ENCODE measurements at places on chromosomes 2 and 18.

- DNase-seq: no peak
Measured at GRCh38 chr2:189424961-189425360, 16.3 kb upstream of the WDR75 start.

DNA sequence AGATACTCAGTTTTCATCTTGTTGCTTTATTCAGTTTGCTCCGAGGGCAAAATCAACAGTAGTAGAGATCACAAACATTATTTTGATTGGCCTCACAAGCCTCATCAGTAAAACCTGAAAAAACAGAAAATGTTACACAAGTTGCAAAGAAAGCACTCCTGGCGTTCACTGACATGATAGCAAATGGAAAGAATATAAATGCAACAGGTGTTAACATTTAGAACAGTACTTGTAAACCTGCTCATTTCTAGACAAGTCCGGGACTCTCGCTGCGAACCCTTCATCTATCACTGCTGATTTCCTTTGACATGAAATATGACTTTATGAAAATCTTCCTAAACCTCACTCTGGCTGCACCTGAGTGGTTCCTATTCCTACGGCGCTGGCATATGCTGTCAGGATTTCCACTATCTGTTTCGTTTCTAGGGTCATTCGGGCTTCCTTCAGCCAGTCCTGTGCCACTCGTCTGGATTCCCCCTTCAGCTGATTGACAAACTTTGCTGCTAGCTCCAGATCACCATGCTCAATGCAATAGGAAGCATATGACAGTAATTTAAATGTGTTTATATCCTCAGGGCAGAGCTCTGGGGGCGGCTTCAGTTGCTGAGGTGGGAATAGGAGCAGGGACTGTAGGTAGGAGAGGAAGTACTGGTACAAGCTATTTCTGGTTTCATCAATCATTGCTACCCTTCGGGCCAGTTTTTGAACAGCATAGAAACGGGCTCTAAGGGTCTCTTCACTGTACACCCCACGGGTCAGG lies 38.1 kb downstream of the PTCD3 start:
- DNase-seq: no peak

DNA sequence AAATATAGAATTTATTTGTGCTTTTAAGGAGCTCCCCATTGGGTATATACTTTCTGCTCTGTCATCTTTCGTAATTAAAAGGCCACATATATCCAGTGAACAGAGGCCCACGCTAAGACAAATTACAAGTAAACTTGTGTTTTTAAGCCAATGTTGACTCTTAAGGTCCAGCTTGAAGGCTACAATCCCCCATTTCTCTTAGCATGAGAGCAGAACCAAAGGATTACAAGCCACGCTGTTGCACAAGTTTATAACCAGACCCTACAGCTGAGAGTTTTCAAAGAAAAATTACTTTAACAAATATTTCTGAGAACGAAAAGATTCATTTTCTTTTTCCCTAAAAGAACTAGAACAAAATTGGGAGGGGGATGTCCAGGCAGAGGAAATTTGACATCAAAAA lies 471.0 kb downstream of the TXNL1 start:
- no peak for DNase-seq

GRCh38 chr18:40874233-40874632 lies 1080.8 kb upstream of the PIK3C3 start:
- DNase-seq: no peak

DNA sequence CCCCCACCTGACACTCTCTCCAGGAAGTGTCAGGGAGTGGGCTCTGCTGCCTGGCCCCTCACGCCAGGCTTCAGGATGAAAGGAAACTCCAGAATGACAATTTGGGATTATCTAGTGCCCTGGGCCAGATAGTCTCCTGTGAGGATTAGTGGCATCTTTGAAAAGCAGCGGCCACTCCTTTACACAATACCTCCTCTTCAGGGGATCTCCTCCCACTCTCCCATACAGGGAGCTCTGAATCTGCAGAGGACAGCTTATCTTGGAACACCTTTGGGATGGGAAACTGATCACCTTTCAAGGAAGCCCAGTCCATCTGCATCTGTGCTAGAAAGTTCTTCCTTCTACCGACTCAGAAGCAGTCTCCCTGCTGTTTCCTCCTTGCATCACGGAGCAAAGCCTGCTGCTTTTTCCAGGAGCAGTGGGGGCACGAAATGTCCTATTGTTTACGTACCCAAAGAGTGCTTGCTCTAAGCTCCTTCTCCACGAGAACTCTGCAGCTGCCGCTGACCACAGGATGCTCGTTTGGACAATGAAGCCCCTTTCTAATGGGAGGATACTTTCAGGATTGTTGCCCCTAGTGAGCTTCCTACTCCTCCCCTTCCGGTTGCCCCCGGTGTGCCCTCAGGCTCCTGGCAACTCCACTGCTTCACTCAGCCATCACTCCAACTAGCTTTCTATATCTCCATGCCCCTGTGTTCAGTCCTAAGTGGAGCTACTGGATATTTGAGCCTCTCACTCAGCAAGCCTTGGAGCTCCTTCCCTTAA lies 31.5 kb downstream of the SIX3 start:
- no peak for DNase-seq

DNA sequence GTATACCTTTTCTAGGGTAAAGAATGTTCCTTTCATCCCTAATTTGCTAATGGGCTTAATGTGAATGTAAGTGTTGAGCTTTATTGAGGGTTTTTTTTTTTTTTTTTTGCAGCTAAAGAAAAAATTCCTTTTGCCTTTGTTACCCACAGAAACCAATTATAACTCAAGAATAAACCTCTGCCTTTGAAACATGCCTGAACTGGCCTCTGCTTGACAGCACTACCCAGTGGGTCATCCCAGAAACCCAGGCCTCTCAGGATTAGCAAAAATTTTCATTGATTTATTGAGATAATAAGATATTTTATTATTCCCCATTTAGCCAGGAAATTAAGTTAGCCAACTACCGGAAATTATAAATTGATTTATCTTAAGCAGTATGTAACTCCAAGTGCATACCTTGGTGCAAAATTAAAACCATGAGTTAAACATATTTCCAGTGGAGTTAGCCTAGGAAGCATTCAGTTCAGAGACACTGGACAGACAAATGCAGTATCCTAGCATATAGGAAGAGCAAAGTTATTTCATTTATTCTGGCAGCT lies 67.0 kb upstream of the RASGRP3 start:
- DNase-seq: no peak

GRCh38 chr2:30516166-30516565 lies 69.1 kb downstream of the LCLAT1 start:
- DNase-seq: no peak

GRCh38 chr2:70829916-70830315 lies 5.7 kb downstream of the CD207 start:
- no peak for DNase-seq

- peak; percentile 79 for DNase-seq
Measured at GRCh38 chr2:55862246-55862645, 61.3 kb downstream of the EFEMP1 start.

DNA sequence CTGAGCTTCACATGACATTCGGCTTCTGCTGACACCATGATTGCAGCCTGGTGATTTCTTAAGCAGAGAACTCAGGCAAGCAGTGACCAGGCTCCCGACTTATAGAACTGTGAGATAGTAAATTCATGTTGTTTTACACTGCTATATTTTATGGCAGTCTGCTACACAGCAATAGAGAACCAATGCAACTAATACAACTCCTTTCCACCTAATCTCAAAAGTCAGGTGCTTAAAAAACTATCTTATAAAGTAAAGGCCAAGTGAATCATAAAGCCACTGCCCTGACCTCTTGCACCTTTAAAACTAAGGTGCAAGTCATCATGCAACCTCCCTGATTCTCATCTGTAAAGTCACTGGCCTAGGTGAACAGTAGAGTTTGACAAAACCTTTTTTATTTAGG lies 95.3 kb upstream of the GLS start:
- no peak for DNase-seq

DNA sequence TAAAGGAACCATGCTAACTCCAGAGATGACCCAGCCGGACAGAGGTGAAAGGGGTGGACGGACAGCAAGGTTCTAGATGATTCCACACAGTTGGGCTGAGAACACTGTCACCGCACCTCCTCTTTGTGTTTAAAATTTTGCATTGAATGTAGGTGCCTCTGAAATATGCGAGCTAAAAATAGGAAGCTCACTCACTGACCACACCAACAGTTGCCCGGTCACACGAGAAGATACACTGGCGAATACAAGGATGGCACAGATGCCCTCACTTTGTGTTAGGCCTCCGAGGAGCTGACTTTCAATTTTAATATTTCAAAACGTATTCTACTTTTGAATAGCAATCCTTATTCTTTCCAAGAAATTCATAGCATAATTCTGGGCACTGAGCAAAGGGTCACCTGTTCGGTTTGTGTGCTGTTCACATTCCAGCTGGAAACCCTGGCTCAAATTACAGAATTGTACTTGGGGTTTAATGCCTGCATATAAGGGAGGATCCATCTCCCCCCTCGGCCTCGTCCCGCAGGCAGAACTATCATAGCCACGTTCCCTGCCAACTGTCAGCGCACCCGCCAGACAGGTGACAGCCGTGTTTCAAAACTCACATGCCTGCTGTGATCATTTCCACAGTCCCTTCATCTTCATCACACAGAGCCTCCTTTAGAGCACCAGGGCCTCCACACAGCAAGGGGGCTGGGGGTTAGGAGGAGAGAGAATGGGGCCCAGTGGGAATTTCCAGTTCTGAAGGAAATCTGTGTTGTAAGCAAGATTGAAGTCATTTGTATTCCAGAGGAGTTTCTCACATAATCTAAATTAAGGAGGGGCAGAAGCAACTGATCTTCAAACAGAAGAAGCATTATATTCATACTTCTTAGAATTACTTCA lies 48.2 kb downstream of the ADI1 start:
- DNase-seq: no peak

DNA sequence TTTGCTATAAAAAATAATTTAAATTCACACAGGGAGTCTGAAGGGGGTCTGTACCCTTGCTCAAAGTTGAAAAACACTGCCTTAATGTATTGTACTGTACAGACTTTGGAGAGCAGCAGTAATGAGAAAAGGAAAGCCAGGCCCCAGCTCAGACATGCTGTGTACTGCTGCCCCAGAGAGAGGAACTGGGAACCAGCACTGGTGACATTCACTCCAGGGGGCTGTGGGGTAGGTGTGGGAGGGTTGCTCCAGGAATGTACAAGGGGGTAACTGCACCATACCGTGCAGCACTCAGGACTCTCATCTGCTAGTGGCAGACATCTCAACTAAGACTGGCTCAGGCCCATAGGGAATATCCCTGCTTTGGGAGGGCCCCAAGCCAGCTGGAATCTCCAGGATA lies 146.0 kb upstream of the RMP24 start:
- DNase-seq: no peak

DNA sequence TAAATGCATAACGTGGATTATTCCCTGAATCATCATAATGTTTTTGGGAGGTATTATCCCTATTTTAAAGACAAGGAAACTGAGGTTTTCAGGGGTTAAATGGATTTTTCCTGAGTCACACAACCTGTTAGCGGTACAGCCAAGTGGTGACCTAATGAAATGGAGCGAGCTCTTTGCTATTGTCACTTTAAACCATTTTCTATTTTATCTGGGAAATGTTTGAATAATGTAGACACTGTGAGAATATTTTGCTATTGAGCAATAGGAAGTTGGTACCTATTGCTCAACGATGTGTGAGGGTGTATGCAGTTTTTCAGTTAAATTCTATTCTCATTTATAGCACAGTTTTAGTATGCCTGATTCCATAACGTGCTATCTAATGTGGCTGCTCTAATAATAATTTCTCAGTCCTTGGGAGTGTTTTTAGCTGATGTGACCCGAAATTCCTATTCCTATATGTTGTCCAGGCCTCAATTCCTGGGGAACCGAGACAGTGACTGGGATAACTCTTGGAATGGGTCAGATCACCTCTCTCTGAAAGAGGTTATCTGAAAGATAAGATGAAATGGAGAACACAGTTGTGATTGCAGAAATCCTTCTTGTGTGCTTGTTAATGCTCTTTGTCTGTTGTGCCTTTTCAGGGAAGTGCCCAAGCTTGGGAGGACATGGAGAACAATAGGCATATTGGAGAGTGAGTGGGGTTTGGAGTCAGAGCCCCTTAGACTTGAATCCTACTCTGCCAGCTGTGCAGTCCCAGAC lies 38.4 kb downstream of the ABCB11 start:
- DNase-seq: no peak

DNA sequence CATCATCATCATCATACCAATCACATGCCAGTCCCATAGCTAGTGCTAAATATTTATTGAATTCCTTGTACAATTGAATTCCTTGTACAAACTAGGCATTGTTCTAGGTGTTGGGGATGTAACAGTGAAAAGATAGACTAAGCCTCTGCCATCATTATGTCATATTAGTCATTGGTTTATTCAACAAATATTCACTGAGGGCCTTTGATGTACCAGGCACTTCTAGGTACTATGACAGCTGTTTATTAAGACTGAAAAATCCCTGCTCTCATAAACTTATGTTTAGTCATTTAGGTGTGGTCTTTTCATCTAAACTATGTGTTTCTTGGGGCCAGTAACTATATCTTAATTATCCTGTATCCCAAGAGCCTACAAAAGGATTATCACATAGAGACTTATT lies 412.3 kb upstream of the ETAA1 start:
- DNase-seq: no peak

DNA sequence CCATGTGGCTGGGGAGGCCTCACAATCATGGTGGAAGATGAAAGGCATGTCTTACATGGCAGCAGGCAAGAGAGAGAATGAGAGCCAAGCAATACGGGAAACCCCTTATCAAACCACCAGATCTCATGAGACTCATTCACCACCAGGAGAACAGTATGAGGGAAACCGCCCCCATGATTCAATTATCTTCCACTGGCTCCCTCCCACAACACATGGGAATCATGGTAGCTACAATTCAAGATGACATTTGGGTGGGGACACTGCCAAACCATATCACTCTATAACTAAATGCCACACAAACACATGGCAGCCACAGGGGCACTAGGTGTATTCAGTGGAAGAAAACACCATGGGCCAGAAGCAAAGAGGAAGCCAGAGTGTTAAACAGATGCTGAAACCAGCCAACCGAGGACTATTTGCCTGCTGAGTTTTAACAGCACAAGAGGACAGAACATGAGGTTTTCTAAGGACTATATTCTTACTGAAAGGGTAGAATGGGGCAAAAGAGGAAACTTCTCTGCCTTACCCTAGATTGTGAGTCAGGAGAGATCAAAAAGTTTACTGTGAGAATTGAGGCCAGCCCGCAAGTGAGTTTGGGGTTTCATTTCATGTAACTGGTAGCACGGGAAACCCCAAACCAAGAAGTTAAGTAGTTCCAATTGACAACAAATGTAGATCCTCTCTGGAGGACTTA lies 49.2 kb downstream of the SIGLEC15 start:
- DNase-seq: no peak

GRCh38 chr2:20507166-20507692 lies 60.4 kb downstream of the RHOB start:
- DNase-seq: no peak

GRCh38 chr18:56152551-56153310 lies 485.7 kb downstream of the TXNL1 start:
- no peak for DNase-seq

DNA sequence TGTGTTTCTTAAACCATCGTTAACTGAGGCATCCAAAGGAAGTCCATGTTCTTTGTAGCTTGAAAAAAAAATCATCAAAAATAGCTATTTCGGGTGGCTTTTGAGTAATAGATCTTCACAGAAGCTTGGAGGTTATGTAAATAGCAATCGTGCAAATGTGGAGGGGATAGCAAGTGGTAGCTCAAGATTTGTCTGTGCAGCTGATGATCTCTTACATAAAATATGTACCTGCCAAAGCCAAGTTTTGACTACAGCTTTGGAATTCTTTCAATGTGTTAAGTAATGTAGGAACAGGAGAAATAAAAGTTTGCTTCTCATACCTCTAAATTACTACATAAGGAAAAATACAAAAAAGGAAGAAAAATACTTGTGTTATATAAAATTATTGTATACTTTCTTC lies 1432.0 kb downstream of the DPP10 start:
- DNase-seq: no peak
